ENCODE measurements at places on chromosomes 2 and 18. TPM values are rescaled to one million over a fixed set of nuclear protein-coding genes. Genes with fewer than 3 reads are reported as not detected.

DSEL gene
- polyA plus RNA-seq: 3.0 TPM

PGAP1 gene
- polyA plus RNA-seq: 8.3 TPM

STARD6 gene
- not detected for polyA plus RNA-seq

RGPD3 gene
- polyA plus RNA-seq: 0.08 TPM

IL36G gene
- 0.06 TPM for polyA plus RNA-seq

CLEC4F gene
- not detected for polyA plus RNA-seq

TSPYL6 gene
- not detected for polyA plus RNA-seq

KCNF1 gene
- polyA plus RNA-seq: 1.6 TPM

PLCD4 gene
- polyA plus RNA-seq: 0.21 TPM

SIGLEC15 gene
- 0.20 TPM for polyA plus RNA-seq

PSMA8 gene
- not detected for polyA plus RNA-seq

MC2R gene
- polyA plus RNA-seq: not detected

FAM228A gene
- polyA plus RNA-seq: not detected

OSBPL6 gene
- 1.5 TPM for polyA plus RNA-seq
